ENCODE measurements at places on chromosomes 7 and 10.

DNA sequence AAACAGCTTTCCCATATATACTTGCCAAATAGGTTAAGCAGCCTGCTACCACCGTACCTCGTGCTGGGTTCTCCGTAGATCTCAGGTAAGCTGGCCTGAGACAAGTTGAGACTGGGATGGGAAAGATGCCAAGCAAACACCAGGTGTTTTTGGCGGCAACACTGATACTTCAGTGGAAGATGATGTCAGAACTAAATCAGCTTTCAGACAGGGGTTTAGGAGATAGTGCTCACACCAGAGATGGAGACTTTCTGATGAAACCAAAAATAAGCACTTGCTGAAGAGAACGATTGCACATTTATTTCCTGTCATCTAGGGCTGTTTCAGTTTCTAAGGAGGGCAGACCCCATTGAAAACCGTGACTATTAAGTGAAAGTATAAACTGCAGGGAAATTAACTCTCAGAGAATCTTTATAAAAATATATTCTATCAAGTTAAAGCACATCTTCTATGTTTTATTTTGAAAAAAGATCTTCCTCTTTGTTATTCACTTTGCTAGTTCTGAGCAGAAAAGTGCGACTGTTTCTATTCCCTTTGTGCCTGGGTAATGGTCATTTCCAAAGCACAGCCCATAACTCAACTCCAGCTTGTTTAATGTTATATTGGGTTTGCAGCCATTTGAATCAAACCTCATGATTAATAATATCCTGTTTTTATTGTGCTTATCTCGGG lies 149.9 kb downstream of the CPED1 start:
- no peak for DNase-seq

- no peak for DNase-seq
Observed at GRCh38 chr10:121216295-121216694, 365.1 kb downstream of the WDR11 start.

- no peak for DNase-seq
Observed at GRCh38 chr7:114652041-114652440, 237.4 kb downstream of the FOXP2 start.

DNA sequence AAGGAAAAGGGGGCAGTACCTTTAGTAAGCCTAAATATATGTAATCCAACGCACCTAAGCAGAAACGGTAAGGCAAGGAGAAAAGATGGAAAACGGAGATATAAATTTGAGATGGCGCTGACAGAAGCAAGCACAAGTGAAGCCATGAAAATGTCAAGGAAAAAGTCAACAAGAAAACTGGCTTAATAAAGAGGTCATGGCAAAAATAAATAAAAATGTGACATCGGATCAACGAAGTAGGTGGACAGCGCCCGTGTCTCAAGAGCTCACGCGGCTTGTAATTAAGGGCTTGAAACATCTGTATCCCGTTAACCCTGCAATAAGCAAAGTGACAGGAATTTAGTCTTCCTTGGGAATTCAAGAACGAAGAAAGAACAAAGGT lies 611 bp downstream of the NDUFA5 start:
- DNase-seq, result no peak

DNA sequence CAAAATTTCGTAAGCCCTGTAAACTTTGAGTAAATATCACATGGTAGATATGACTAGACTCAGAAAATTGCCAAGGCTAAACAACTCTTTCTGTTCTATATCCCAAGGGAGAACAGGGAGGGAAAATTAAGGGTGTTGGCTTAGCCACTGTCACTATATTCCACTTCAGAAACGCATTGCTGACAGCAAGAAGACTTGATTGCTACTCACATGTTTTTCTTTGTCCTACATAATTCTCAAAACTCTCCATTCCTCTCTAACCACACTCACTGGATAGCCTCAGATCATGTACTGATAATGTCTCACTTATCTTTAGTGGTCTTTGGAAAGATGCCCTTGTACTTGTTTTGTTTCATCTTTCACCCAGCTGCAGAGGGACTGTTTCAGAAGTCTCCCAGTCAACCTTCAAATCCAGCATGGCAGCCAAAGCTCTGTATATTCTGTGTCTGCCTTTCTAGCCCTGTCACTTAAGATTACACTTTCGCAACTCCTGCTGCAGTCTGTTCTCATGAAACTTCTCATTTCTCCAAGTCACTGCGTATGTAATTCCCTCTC lies 582.4 kb upstream of the FZD8 start:
- DNase-seq, result no peak

- DNase-seq, result no peak
Observed at GRCh38 chr7:138626846-138627245, 74.3 kb downstream of the SVOPL start.

GRCh38 chr10:95346715-95347401 lies 56.1 kb upstream of the PDLIM1 start:
- no peak for DNase-seq

- no peak for DNase-seq
Observed at GRCh38 chr7:143444785-143445184, 1.5 kb downstream of the TAS2R60 start.

DNA sequence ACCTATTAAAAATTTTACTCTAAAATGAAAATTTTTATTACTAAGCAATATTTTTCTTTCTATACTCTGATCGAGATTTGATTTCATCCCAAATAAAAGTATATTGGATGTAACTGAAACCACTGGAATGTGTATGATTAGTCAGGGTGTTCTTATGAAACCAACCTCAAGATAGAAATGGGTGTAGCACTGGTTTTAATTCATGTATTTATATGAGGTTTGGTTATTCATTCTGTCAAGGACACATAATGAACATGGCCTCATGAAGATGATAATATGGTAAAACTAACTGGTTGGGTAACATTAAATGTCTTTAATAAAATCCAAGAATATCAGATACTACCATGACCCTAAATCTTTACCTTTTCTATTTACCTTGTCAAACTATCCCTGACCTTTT lies 197.7 kb downstream of the SEMA3A start:
- DNase-seq, result no peak

DNA sequence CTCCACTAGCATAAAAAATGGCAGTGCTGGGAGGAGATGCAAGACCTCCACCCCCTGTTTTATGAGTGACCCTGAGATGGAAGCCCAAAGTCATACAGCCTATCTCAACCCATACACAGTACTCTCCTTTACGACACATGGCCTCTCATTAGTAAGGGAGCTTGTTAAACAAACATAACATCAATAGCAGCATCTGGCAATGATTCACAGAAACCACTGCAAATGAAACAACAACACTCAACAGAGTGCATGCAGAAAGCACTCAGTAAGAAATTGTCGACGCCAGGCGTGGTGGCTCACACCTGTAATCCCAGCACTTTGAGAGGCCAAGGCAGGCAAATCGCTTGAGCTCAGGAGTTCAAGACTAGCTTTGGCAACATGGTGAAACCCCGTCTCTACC lies 27.5 kb upstream of the FIGNL1 start:
- DNase-seq, result no peak

- DNase-seq, result no peak
Observed at GRCh38 chr7:71009636-71010035, 122.3 kb upstream of the GALNT17 start.

DNA sequence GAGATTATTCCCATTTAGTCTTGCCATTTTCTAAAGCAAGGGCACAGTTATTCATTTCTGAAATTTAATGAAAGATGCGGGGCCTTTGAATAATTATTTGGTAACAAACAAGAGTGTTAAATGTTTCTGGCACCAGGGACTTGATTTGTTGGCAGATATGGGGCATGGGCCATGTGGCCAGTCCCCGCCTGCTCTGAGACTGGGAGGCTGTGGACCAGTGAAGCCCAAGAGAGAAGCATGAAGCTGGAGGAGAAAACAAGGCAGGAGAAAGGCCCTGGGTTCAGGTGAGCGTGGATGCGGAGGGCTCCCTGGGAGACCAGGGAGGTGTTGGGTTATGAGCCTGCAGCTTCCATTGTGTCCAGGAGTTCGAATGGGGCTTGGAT lies 378.5 kb downstream of the TCERG1L start:
- DNase-seq, result no peak

DNA sequence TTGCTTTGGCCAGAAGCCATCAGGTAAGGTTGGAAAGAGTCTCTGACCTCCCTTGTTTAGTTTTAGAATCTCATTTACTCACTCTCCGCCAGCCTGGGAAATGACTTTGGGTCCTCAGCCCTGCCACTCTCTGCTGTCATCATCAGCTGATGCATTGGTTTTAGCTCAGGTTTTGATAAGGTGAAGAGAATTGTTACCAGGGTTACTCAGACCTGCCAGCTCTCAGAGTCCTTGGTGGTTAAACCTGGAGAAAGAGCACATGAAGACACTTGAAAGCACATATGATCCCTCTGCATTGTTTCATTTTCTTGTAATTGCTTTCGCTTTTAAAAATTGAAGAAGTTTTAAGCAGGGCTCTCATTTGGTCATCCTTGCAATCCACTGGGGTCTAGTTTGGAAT lies 4.0 kb upstream of the CROT start:
- DNase-seq, result no peak

- DNase-seq, result peak; percentile 21
Observed at GRCh38 chr7:89104748-89105685, 309.5 kb upstream of the TEX47 start.

- DNase-seq, result no peak
Observed at GRCh38 chr7:2737771-2738540, 50.0 kb downstream of the AMZ1 start.

DNA sequence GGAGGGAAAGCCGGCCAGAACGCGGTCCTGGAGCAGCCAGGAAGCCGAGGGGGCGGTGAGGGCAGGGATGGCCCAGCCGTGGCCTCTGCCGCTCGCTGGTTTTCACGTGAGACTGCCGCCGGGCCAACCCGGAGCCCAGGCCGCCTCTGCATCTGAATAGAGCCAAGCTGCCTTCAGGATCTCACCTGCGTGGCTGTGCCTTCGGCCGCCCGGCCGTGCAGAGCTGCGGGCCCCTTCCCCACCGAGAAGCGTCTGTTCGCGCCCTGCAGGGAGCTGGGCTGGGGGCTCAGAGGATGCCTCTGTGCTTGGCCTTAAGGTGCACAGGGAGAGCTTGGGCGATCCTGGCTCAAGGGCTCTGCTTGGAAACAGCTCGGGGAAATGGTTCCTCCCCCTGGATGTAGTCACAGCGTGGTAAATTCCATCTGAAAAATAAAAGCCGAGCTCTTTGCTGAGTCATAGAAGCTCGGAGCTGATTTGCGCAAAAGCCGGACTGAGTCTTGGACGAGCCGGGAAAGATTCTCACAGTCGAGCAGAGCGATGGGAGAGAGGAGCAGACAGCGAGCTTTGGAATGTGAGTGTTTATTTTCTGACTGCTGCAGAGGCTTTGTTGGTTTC lies at the start of gene JAKMIP3:
Gene JAKMIP3 (plus strand): TSS at position 456 of the 615 bp plus-strand sequence. CDS start 38,863 bp downstream, outside the sequence.
- DNase-seq, result peak; percentile 82

GRCh38 chr10:78362406-78363022 lies 328.9 kb downstream of the RPS24 start:
- DNase-seq, result peak; percentile 26

DNA sequence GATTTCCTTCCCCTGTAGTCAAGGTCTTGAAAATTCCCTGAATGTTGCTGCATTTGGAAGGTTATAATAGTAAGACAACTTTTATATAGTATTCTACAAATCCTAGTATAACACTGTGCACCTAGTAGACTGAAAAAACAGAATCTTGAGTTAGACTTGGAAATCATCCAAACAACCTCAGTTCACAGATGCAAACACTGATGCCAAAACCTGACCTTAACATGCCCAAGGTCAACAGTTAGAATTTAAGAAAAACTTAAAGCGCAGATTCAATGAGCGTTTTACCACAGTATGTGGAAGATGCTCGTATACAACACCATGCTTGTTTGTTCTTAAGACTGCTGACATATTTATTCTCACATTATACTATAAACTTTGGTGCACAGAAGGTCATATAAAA lies 3.0 kb downstream of the PIP4K2A start:
- DNase-seq, result no peak

GRCh38 chr10:8449909-8450308 lies 395.4 kb downstream of the GATA3 start:
- no peak for DNase-seq

- DNase-seq, result no peak
Observed at GRCh38 chr7:33196221-33196620, 66.9 kb downstream of the BBS9 start.

DNA sequence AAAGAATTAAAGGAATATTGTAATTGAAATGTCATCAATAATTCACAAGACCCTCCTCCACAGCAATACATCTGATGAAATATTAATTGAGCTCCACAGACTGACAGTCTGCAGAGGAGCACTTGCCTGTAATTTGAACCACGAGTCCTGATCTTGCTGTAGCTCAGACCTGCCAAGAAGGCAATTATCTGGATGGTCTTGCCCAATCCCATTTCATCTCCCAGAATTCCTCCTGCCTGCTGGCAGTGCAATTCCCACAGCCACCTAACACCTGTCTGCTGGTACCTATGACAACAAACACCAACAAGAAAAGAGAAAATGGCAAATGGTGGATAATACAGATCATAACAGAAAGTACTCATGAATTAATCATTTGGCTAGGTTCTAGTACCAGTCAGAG lies 38.5 kb downstream of the ERCC6 start:
- DNase-seq, result no peak

- DNase-seq, result no peak
Observed at GRCh38 chr7:148458263-148458662, 132.3 kb upstream of the C7orf33 start.

- no peak for DNase-seq
Observed at GRCh38 chr10:48309711-48310226, 3.3 kb downstream of the MAPK8 start.

- no peak for DNase-seq
Observed at GRCh38 chr7:15086862-15087261, 184.3 kb upstream of the DGKB start.
